ENCODE measurements at places on chromosomes 2 and 18.

DNA sequence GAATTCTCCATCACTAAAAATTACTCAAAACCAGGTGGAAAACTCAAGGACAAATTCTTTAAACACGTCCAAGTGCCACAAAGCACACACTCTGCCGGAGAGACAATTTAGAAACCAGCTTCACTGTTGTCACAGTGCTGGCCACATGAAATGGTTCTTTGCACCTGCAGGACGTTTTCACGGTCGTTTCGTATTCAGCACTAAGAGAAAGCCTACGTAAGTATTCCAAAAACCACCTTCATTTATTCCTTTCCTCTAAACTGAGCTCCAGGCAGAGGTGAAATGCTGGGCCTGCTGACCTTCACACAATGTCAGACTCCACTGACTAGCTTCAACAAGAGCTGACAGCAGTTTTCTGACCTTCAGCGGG lies 680 bp downstream of the ATP5F1A start:
- DNase-seq = no peak

GRCh38 chr2:61543062-61543461 lies 4.9 kb upstream of the XPO1 start:
- no peak for DNase-seq

- no peak for DNase-seq
These were observed 27.6 kb upstream of the CALCRL start for GRCh38 chr2:187475499-187476248.

DNA sequence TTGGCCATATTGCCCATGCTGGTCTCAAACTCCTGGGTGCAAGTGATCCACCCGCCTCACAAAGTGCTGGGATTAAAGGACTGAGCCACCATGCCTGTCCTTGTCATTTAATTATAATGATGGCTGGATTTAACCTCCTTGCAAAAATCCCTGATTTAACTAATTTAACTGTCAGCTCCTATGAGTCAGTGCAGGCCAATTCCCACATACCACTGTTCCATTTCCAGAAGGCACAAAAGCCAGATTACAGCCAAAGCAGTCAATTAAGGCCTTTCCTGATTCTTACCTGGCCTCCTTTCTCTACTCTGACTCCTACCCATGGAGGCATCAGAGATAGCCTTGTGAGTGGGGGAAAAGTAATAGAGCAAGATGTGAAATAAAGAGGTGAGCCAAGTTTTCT lies 12.3 kb upstream of the SLC35F5 start:
- DNase-seq = no peak

DNA sequence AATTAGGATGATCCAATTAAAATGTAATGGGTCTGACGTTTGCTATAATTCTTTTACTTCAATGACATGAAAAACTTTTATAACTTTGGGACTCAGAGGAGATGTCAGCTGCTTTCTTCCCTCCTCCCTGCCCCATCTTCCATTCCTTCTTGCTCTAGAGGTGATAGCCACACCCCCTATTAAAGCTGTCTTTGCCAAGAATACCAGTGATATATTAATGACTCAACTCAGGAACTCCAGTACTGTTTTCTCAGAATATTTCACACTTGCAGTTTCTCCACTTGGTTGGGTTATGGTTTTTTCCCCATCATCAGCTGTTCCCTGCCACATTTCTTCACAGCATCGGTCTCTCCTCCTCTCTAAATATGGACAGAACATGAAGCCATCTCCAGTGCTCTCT lies 184.0 kb downstream of the KCNE4 start:
- no peak for DNase-seq

GRCh38 chr2:233162770-233163169 lies 88.7 kb upstream of the ATG16L1 start:
- DNase-seq = no peak

DNA sequence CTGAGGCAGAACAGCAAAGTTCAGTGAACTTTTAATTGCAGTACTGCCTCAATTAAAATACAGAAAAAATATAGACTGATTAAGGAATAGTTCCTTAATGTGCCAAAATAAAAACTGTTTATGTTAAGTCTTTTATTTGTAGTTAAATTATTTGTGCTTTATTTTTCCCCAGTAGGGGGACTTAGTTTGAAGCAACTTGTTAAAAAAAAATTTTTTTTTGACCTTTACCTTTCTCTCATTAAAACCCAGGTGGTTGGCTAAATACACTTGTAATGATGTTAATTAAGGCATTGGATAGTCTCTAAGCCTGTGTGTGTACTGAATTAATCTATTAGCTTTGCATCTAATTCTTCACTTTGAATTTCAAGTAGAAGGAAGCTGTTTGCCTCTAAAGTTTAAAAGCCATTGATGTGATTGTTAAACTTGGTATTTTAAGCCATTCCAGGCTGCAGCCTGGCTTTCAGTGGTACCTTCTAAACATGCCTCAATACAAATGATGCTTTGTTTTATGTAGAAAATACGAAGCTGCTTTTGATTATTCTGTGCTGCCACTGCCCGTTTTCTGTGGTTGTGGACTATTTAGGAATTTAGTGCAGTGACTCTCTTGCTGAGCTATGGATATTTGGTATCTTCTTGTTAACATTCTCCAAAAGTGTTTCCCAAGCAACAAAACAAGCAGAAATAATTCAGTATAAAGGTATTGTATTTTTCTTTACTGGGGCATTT lies 102.9 kb downstream of the TANC1 start:
- DNase-seq = no peak

GRCh38 chr2:68362069-68362468 lies 3.0 kb upstream of the PLEK start:
- DNase-seq = no peak

- DNase-seq = no peak
These were observed 62.8 kb upstream of the RNF152 start for GRCh38 chr18:61955644-61956043.

DNA sequence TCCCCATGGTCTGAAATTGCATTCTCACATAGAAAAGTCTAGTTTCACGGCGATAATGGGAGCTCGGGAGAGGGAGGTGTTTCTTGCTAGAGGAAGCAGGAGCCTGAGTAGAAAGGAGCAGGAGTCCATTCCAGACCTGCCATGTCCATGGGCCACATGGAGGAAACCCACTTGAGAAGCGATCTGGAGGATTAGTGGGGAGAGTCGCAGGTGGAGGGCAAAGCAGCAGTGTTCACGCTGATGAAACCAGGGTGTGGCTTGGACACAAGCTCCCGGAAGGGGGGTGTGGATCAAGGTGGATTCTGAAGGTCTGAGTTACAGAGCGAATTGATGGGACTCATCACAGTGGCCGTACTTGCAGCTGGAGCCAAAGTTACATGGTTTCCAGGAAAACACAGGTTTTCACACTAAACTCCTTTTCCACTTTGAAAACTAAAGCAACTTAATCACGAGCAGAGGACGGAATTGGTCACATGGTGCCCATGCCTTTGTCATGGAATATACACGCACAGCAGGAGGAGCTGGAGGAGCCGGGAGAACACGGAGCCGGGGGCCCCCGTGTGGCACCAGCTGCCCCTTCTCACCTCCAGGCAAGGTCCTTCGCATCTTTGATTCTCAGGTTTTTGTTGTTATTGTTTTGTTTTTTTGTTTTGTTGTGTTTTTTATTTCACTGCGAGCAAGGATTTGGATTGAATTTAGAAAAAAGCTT lies 255.1 kb upstream of the MYT1L start:
- DNase-seq = no peak

DNA sequence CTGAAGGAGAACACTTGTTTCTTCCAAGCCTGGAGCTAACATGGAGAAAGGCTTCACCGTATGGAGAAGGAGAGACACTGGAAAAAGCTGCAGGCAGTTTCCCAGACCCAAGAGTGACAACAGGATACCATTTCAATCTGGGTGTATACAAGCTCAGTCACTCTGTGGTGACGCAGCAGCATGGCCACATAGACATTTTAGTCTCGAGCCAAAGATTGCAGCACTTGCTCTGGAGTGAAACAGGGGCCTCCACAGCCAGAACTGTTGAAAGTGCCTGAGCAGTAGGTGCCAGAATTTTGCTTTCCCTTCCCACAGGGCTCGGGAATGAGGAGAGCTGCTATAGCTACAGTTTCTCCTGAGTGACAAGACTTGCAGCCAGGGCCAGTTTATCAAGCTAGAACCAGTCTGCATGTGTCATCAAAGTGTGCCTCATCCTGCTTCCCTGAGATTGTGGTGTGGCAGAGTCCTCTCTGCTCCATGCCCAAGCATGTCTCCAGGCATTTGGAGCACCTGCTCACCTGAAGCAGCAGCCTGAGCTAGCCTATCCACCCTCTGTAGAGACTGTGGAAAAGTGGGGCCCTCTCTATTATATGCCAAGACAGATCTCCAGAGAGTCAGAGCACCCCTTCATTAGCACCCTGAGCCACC lies 234.6 kb upstream of the CDH19 start:
- no peak for DNase-seq

- DNase-seq = no peak
These were observed 271.1 kb downstream of the PRKCE start for GRCh38 chr2:45922577-45922988.

All from cerebellar nuclear complex (tissue), 1 donor.